ENCODE measurements at places on chromosomes 2 and 18.

DNA sequence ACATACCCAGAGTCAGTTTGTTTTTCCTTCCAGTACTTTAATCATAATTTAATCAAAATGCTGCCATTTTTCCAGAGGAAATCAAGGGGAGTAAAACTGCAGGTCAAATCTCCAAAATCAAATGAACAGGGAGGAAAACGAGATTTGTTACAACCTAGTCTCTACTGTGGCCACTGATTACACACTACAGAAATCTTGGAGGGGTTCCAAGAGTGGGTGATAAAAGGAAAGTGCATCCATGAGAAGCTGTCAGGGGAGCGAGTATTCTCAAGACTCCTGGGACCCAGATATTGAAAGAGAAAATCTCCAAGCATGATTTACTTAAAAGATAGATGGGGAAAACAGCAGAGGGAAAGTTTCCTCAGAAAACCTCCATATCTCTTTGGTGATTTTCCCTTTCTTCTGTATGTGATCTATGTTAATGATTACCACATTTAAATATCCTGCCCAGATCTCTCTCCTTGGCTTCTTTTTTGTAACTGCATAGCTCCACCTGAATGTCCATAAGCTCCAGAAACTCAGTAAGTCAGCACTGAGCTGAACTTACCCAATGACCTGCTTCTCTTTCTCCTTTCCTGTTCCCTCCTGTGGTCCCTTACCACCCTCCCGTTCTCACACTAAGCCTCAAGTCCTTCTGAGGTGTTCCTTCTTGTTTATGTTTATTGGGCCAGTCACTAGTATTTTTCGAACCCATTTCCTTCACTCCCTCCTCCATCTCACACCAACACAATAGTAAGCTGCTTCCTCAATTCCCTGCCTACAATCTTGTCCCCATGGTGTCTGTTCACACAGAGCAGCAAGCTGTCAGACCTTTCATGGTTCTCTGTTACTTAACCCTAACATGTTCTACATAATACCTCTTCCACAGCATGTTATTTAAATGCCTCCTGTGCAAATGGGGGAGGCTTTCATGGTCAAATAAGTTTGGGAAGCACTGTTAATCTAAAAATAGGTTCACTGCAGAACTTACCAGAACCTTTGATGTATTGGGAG, 73.9 kb upstream of the TWSG1 start:
- no peak for DNase-seq

- no peak for DNase-seq
These were observed 33.1 kb upstream of the SMAD7 start for GRCh38 chr18:48983793-48984437.

DNA sequence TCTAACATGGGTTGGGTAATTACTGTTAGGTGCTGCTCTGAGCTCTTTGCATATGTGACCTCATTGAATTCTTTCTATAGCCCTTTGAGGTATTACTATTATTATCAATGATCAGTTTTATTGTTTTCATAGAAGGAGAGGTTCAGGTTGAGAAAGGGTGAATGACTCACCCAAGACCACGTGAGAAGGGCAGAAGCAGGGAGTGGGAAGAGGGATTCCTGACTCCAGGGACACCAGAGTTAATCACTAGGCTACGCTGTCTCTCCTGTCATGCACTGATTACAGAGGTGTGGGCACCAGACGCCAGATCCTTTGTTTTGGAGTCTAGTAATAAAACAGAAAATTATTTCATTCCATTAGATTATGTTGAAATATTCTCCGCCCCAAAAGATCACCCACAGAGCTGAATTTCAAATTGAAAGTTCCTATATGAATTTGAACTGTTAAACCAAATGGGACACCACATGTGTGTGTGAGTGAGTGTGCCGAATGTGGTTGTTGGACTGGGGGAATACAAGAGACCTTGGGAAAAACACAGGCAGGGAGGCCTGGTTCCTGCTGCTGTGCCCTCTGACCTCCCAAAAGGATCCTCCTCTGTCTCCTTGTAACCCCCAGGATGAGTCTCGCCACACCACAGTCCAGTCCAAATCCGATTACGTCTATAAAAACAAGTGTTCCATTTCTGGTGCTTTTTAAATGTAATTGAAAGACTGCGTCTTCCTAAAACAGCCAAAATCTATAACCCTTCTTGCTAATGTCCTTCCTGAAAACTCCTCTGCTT, 215.4 kb downstream of the ZNF521 start:
- no peak for DNase-seq

DNA sequence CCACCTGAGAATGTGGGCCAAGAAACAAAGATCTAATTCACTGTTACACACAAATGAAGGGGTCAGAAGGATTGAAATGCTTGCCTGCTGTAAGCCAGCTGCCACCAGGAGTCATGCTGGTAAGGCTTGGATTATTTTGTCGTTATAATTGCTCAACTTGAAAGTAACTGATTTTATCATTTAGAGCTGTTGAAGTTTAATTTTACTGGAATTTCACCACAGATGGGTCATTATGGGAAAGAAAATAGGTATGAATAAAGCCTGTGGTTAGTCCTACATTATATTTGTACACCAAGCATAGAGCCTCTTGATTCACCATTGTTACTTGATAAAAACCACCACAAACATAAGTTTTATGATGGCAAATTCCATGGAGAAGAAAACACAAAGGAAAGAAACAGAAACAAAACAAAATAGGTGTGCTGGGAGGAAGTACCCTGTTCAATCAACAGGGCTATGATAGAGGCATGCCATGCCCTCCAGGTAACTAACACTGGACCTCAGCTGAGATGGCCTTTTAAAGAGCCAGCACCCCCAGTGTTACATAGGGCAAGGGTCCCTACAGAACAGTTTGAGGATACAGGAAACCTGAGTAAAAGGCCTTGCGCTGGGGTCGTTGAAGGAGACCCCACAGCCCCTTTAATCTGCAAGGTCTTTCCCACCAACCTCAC, 3.0 kb downstream of the CLEC4F start:
- DNase-seq: no peak

DNA sequence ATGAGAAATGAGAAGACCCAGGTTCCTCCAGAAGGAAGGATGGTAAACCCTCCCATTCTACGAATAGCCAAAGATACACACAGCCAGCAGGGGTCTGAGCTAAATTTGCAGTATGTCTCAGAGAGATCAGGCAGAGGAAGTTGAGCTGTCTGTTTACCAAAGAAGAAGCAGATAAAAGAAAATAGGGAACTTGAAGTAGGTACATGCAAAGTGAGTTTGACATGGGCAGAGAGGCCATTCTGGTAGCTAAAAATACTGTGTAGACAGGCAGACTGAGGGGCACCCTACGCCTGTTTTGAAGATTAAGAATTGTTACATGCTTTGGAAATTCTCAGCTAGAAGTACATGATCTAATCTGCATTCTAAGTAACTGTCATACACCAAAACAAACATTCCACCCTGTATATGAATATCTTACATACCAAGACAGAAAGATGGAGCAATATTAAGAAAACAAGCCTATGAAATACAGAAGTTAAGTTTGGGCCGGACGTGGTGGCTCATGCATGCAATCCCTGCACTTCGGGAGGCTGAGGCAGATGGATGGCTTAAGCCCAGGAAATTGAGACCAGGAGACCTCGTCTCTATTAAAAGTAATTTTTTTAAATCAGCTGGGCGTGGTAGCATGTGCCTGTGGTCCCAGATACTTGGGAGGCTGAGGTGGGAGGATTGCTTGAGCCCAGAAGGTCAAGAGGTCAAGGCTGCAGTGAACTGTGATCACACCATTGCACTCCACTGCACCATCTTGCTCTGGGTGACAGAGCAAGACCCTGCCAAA, 157.9 kb downstream of the ANKRD44 start:
- DNase-seq: no peak

DNA sequence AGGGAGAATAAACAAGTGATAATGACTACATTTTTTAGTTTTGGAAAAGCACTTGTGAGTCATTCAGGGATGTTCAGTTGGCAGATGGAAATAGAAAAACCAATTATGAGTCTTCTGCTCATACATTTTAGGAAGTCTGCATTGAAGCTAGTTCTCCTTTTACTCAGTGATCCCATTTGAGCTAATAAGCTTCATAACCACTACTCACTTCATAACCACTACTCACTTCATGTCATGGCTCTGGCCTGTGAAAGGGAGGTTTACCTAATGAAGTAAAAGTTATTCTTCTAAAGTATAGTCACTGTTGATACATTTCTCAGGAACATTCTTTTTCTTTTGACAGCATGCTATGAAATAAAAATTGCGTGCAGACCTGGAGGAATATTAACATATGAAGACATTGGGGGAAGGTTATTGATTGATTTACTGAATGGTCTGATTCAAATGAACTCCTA, 948.7 kb downstream of the TSN start:
- no peak for DNase-seq

Measured in neuronal stem cell (in vitro differentiated cells).